Astrocyte of the hippocampus (primary cell): ENCODE measurements at places on chromosomes 7 and 10.

DNA sequence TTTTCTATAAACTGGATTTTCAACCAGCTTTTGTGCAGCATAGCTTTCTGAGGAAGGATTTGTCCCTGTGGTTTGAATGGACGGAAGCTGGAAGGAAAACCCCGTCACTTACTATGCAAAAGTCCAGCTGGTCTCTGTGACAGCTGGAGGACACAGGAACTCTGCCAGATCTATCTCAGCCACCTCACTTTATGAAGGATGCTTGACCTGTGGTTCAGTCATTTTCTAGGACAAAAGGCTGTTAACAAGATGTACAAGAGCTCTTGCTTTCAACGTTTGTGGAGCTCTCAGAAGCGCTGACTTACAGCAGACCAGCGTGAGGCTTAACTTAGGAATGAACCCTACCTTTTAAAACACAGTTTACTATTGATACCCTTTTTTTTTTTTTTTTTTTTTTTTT, 90.8 kb downstream of the CREM start:
- no peak for DNase-seq

DNA sequence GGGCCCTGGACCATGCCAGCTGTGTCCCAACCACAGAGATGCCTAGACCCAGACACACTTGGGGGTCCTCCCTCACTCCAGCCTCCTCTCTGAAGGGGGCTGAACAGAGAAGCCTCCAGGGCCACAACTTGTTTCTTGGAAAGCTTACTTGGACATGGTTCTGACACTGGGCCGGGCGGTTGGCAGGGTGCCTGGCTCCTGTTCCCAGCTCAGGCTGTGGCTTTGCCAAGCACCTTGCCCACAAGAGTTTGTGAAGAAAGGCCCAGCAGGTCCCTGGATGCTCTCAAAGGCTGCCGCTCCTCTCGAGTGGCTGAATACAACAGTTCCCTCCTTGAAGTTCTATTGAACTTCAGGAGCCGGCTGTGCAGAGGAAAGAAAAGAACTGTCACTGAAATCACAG, 181.6 kb downstream of the PTPN20 start:
- peak; percentile 39 for DNase-seq

GRCh38 chr10:56318816-56319215, 42.2 kb downstream of the ZWINT start:
- no peak for DNase-seq

- no peak for DNase-seq
Observed at GRCh38 chr10:128044186-128044585, 82.0 kb downstream of the MKI67 start.

DNA sequence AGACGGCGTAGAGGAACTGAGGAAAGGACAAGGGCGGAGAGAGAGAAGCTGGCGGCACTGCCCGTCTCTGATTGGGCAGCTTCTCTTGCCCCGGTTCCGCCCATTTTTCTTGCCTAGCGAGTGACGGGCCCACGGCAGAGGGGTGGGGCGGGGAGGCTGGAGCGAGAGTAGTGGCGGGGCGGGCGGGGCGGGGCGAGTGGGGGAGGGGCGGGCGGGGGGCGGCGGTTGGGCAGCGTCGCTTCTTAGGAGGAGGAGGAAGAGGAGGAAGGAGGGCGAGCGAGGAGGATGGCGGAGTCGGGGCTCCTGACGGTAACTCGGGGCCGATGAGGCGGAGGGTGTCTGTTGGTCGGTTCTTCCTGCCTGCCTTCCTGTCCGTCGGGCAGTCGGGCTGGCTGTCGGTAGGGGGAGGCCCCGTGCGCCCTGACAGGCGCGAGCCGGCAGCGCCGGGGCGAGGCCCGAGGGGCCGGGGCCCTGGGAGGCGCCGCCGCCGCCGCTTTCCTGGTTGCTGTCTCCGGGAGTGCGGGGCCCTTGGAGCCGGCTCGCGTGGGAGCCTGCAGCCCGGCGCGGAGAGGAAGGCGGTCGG, at the start of gene SHOC2:
TSS of gene SHOC2 (plus strand) at position 256 of the 583 bp plus-strand sequence. CDS start 44,755 bp downstream, outside the sequence.
- DNase-seq, result peak; percentile 84

GRCh38 chr10:61316676-61317265, 136.4 kb downstream of the TMEM26 start:
- no peak for DNase-seq

GRCh38 chr7:99833289-99833877, 5.6 kb downstream of the CYP3A43 start:
- no peak for DNase-seq

- DNase-seq, result no peak
Observed at GRCh38 chr7:111051832-111052231, 39.1 kb upstream of the LRRN3 start.

GRCh38 chr7:132084776-132085388, 491.4 kb downstream of the PLXNA4 start:
- DNase-seq, result no peak

DNA sequence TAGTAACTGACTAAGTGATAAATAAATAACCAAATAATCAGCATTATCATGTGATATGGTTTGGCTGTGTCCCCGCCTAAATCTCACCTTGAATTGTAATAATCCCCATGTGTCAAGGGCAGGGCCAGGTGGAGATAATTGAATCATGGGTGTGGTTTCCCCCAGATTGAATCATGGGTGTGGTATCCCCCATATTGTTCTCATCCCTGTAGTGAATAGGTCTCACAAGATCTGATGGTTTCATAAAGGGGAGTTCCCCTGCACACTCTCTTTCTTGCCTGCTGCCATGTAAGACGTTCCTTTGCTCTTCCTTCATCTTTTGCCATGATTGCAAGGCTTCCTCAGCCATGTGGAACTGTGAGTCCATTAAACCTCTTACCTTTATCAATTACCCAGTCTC, 72.1 kb upstream of the NRP1 start:
- DNase-seq, result no peak

DNA sequence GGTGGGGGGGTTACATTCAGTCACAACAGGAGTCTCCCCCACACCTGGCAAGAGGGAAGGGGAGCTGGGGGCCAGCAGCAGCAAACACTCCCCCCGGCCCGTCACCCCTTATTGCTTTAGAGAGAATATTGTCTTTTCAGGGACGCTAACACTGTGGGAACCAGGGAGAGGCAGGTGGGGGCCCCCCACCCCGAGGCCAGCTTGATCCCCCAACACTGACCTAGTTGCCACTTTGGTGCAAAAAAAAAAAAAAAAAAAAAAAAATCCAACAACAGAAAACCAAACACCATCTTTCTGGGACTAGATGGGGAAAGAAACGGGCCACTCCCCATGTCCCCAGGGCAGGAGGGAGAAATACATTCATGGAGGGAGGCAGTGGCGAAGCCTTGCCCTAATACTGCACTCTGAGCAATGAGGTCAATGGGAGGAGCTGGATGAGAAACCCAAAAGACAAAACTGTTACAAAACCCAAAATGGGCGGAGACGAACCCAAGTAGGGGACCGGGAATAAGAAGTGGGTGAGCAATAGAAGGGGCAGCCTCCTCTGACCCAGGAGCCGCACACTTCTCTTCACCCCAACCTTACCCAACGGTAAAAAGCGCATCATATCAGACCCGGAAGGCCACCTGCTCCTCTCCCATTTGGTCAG, 6.5 kb downstream of the GNB2 start:
- no peak for DNase-seq

GRCh38 chr10:22453320-22453719, 108.0 kb downstream of the SPAG6 start:
- no peak for DNase-seq

GRCh38 chr7:140656548-140657515, 15.9 kb upstream of the ADCK2 start:
- peak; percentile 31 for DNase-seq

DNA sequence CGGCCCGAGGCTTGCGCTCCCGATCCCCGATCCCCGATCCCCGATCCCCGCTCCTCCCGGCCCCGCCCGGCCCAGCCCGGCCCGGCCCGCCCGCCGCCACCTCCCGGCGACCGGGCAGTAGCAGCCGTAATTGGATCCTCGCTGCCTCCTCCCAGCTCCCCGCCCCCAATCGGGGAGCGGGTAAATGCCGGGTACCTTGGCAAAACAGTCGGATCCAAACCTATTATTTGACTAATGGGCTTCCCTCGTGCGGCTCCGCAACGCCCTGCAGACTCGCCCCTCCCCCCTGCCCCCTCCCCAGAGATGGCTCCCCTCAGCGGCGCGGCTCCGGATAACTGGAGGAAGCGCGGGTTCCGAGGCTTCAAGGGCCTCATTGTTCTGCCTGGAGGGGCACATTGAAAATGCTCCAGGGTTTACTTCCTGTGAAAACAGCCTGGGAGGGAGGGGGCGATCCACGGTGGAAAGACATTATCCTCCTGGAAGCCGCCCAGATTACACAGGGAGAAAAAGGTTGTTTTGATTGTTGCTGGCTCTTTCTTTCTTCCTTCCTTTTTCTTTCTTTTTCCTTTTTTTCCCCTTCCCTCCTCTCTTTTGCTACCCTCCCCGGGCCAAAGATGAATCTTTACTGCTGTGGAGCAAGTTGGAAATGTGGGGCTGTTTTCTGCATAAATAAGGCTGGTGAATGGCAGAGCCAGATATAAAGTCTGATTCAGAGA, 94.7 kb upstream of the ZMIZ1 start:
- DNase-seq, result peak; percentile 83

DNA sequence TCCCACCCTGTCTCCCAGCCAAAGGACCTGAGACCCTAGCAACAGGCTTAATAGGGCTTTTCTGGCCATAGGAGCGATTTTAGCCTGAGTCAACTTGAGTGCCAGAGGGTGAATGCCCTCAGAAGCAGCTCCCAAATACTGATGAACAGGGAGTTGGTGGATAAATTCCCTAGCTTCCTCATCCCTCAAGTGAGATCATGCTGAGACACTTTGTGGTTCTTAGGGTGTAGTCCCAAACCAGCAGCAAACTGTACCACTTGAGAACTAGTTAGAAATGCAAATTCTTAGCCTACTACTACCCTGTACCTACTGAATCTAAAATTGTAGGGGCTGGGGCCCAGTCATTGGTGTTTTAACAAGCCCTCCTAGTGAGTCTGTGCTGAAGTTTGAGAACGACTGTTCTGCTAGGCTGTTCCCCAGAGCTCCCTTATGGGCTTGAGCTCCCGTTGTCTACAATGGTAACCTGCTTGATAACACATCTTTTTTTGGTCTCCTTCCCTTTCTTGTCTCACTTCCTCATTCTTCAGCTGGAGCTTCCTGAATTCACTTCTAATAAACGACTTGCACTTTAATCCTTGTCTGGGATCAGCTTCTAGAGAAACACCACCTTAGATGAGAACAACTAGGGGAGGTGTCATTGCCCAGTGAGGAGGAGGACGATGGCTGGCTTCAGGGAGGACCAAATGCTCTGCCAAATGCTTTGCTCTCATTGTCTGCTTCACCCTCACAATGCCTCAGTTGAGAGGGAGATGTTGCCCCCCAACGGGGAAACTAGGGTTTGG, 18.2 kb upstream of the CDH23 start:
- no peak for DNase-seq

GRCh38 chr10:3528823-3529403, 256.1 kb downstream of the KLF6 start:
- no peak for DNase-seq

GRCh38 chr10:89665302-89665701, 20.3 kb upstream of the PANK1 start:
- no peak for DNase-seq

- peak; percentile 62 for DNase-seq
Observed at GRCh38 chr10:31819391-31819820, 109.2 kb downstream of the ARHGAP12 start.

DNA sequence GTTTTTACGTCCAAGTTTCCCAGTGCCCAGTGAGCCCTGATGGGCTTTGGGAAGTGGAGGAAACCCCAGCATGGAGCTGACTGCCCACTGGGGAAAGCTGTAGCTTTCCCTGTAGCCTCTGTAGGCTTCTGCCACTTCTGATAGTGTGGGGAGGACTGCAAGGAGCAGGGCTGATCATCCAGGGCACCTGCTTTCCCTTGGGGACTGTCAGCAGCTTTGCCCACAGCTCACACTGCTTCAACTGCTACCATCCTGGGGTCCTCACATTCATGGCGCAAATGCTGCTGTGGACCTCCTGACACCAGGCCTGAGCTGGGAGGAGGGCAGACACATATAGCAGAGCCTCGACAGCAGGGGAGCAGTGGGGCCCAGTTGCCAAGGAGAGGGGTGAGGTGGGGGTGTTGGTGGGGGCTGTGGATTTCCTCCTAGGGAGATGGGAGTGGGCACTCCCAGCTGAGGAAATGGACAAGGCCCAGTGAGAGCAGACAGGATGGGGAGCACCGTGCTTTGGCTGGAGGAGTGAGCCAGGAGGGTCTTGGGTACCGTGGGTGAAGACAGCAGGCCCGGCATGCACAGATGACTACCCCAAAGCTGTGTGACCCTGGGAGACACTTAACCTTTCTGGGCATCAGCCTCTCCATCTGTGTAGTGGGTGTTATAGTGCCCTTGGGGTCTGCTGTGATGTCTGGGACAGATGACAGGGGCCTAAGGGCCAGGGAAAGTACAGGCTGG, 16.2 kb downstream of the RAMP3 start:
- no peak for DNase-seq

DNA sequence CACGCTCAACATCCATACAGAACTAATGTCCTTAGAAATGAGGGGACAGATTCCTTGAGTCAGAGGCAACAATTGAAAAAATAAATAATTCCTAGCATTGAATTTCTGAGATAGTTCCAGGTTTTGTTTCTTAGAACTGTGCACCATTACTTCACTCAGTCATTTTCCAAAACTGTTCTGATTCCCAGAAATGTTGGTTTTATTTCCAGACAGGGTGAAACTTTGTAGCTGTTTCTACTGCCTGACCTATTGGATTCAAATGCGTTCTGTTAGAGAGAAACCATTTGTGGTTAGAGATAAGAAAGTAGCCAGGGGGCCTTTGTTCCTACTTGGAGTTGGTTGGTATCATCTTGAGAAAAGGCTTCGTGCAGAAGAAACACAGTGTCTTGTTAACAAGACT, 8.1 kb upstream of the DEPP1 start:
- DNase-seq, result peak; percentile 33

GRCh38 chr10:117797296-117797695, 249.4 kb downstream of the RAB11FIP2 start:
- no peak for DNase-seq

DNA sequence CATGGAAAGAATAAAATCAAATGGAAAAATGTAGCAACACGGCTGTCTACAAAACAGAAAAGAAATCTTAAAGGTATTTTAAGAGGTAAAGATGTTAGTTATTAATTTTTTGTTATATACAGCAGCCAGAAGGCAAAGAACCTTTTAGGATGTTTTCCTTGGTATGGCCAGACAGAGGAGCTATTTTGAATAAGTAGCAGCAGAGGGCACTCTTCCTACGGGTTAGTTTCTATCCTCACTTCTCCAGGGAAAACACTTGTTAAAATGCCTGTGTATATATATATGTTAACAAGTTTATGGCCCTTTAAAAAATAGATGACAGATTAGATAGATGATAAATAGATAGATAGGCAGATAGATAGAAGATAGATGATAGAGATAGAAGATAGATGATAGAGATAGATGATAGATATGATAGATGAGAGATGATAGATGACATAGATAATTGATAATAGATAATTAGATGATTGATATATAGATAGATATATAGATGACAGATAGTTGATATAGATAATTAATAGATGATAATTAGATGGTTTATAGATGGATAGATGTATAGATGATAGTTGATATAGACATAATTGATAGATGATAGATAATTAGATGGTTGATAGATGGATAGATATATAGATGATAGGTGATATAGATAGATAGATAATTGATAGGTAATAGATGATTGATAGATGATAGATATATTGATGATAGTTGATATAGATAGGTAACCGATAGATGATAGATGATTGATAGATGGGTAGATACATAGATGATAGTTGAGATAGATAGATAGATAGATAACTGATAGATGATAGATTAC, 57.8 kb upstream of the WIPF3 start:
- DNase-seq, result peak; percentile 56

GRCh38 chr7:102317231-102318059, 30.8 kb downstream of the SH2B2 start:
- no peak for DNase-seq
